ENCODE measurements at places on chromosomes 12 and 14.

- no peak for DNase-seq
Observed at GRCh38 chr12:70880744-70881143, 39.8 kb downstream of the PTPRR start.

DNA sequence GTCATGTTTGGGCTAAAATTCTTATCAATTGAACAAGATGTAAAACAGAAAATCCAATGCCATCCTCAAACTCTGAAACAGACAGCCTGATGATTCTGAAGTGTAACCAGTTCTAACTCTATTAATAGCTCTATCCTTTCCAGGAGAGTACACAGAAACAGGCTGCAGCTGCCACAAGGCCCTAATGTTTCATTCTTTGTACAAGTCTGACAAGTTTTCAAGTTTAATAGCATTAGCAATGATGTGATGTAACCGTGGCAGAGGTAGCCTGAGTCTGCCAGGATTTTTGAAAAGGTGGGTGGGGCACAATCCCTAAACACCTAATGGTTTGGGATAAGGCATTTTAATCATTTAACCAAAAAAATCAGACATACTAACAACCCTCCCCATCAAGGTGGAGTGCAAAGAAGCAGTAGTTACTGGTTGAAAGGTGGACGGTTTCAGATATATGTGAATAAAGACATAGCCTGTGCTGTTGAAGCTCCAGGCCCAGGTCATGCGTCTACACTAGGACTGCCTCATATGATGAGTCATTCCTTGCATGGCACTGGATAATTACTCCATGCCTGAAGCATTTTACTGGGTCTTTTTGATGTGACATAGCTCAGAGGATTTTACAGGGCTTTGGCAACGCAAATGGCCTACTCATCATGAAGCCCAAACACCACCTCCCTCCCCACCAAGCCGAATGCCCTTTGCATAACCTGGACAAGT lies 145.1 kb upstream of the GRIP1 start:
- peak; percentile 77 for DNase-seq

GRCh38 chr12:126784328-126784921 lies 1482.5 kb upstream of the TMEM132C start:
- DNase-seq: peak; percentile 17

GRCh38 chr14:31897581-31898186 lies 179.4 kb upstream of the ARHGAP5 start:
- no peak for DNase-seq

GRCh38 chr14:89620436-89620835 lies 203.4 kb upstream of the FOXN3 start:
- DNase-seq: no peak

GRCh38 chr12:48157889-48158370 lies 615 bp upstream of the ASB8 start:
- DNase-seq: no peak

Measured in renal cortical epithelial cell (primary cell).